Activated CD4-positive, alpha-beta T cell treated with anti-CD3 and anti-CD28 coated beads for 1 hour (primary cell): ENCODE measurements at places on chromosomes 4 and X.

DNA sequence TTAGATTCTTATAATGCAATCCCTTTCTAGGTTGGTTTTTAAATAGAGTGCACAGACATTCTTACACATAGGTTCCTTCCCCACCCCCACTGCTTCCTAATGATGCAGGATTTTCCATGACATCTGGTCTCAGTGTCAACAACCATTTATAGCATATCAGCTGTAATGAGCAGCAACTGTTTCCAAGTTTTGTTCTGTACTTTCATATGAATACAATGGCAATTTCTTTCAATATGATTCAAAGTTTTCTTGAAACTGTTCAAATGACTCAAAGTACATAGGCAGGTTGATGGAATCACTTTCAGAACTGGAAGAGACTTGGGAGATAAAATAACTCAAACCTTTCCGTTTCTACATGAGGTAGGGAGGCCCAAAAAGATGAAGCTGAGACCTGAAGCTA, 220.7 kb downstream of the CAMK2D start:
- DNase-seq: no peak

- no peak for DNase-seq
Observed at GRCh38 chr4:112340023-112340422, 42.9 kb downstream of the ALPK1 start.

DNA sequence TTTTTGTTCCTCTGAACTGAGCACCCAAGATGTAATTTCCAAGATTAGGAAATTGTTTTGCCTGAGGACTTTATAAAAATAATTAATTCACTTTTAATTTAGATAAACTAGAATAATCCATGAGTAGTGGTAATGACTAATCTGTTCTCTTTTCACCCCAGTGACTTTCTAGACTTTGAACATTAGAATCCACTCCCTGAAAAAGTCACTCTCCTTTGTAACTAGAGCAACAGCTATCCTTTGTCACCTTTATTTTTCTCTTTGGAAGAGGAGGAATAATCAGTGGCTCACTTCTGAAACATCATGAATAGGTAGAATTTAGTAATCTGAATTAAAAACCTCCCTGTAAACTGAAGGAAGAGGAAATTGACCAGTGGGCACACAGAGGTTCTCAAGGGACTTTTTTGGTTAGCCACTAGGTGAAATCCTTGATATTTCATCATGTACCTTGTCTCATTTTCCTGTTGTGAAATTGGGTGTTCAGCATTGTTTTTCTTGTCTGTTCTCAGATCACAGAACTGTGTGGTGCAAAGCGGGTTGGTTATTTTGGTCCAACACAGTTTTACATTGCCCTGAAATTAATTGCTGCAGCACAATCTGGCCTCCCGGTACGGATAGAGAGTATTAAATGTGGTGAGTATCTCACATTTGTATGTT, 59.4 kb downstream of the REPS2 start:
- no peak for DNase-seq

DNA sequence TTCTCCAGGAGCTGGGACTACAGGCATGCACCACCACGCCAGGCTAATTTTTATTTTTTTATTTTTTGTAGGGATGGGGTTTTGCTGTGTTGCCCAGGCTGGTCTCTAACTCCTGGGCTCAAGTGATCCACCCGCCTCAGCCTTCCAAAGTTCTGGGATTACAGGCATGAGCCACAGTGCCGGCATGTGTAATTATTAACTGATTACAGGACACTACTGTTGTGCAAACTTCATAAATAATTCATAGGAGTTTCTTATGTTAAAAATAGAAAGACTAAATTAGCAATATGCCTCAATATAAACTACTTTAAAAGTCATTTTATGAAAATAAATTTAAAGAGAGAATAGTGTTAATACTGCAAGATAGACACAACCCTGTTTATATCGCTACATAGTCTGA, 221.9 kb downstream of the SNCA start:
- no peak for DNase-seq

- DNase-seq: no peak
Observed at GRCh38 chr4:133581996-133582619, 433.0 kb downstream of the PCDH10 start.
